Natural killer cell treated with Interleukin-12 subunit alpha and Interleukin-12 subunit beta and Interleukin-15 and Interleukin-18, amount 100 ng/mL, for 72 hours (primary cell): ENCODE measurements at places on chromosomes 13 and 19. TPM values are rescaled to one million over a fixed set of nuclear protein-coding genes. Genes with fewer than 3 reads are reported as not detected.

Gene EXOSC5
- total RNA-seq, result 31.5 TPM

Gene WASF3
- not detected for total RNA-seq

Gene HCST
- total RNA-seq, result 154 TPM

Gene CCL25
- total RNA-seq, result not detected

Gene VPS36
- 34.1 TPM for total RNA-seq

Gene CGB5
- not detected for total RNA-seq

Gene LILRB5
- not detected for total RNA-seq

Gene ATP1A3
- total RNA-seq, result 2.0 TPM

DNA sequence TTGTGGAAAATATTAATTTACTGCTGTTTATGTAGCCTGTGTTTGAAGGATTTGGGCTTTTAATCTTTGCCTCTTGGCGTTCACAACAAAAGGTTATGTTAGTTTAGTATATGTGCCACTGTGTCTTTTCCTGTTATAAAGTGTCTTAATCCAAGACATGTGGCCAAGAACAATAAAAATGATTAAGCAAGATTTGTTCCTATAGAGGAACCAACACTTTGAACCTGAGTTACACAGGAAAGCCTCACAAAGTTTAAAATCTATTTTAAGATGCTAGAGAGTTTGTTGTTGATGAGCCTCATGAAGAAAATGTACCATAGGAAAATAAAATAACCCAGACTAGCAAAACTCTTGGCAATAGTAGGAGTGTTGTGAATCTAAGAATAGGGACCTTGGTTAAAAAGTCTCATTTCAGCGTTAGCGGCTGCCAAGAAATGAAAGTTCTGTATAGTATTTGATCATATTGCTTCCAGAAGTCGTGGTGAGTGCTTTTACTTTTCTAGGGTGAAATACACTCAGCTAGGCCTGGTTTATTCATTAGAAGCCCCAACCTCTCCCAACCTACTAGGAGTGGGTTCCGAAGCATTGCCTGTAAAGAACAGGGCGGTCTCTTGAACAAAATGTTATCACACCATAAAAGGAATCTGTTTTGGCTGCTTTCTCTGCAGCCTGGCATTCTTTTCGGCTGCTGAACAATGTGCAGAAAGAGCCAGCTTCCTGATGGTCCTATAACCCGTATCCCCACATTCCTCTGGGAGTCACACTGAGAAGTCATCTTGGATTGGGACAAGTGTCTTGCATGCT is 102.6 kb downstream of the LRCH1 start:
- H3K36me3 ChIP-seq, result no peaks in the 10 kb centered on the region
- no peak for DNase-seq
- peak overlapping the region; percentile 9 for H3K4me3 ChIP-seq
- H3K4me1 ChIP-seq, result peaks cover 18% of the 10 kb centered on the region

DNA sequence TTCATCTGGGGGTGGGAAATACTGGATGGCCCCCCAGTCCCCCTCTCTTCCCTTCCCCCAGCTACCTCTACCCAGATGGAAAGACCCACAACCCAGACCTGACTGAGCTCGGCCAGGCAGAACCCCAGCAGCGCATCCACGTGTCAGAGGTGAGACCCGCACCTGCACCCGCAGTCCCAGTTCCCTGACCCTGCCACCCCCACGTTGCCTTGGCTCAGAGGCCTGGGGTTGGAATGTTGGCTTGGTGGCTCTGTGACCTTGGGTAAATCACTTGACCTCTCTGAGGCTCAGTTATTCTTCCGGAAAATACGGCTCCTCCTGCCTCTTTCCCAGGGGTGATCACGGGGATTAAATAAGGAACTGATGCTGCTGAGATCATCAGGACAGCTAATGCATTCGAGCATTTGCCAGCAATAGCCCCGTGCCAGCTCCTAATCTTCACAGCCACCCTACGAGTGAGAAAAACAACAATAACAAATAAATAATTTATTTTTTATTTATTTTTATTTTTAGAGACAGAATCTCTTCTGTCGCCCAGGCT is 12.3 kb downstream of the CBLC start:
- H3K27ac ChIP-seq, result no peak overlapping the region
- H3K27me3 ChIP-seq, result no peaks in the 10 kb centered on the region
- DNase-seq, result no peak
- H3K36me3 ChIP-seq, result no peaks in the 10 kb centered on the region

- peaks cover 12% of the 10 kb centered on the region for H3K36me3 ChIP-seq
- peaks cover 13% of the 10 kb centered on the region for H3K4me1 ChIP-seq
- peak overlapping the region; percentile 95 for H3K27ac ChIP-seq
- peak overlapping the region; percentile 94 for H3K4me3 ChIP-seq
- no peak for DNase-seq
Measured at GRCh38 chr19:14091813-14092462, 1.4 kb upstream of the SAMD1 start.

DNA sequence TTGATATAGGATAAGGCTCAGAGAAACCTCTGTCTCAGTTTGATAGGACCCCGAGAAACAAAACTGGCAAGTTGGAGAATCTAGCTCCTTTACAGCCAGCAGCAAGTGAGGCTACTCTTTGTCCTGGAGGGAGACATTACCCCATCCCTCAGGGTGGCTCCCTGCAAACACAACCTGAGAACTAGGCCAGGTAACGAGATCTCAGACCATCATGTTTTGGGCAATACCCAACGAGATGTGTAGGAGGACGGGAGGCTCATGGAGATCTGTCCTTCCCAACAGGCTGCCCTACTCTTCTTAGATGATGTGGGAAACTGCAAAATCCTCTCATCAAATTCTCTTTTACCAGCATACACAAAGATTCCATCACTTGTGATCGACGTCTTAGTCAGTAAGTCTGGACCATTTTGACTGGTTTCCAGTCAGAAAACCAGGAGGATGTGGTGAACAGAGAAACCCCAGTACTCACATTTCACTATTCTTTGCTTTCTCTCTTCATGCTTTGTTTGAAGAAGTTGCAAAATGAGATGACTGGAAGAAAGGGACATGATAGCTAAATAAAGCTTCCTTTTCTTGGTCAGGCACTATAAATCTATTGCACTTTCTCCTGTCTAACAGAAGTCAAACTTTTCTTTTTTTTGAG is 6.0 kb upstream of the CTU1 start:
- H3K27me3 ChIP-seq, result no peaks in the 10 kb centered on the region
- peaks cover 35% of the 10 kb centered on the region for H3K4me1 ChIP-seq
- DNase-seq, result peak; percentile 41
- H3K27ac ChIP-seq, result peak overlapping the region; percentile 48
- peak overlapping the region; percentile 16 for H3K4me3 ChIP-seq
- no peaks in the 10 kb centered on the region for H3K36me3 ChIP-seq

DNA sequence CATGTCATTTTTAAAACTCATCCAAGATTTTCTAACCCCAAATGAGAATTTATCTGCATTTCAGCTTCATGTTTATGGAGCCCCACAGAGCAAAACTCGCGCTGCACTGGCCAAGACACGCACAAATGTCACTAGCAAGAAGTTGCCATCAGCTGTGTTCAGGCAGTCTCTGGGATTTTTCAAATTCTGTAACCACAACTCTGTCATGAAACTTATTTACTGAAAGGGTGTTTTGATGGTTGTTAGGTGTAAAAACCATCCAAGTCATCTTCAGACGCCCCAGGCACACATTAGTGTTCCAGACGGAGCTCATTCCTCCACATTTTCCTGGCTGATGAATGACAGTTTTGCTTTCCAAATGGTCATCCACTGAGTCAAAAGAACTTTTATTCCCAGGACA is 63.4 kb downstream of the SLC7A1 start:
- H3K4me3 ChIP-seq, result no peak overlapping the region
- peaks cover 26% of the 10 kb centered on the region for H3K4me1 ChIP-seq
- H3K27ac ChIP-seq, result no peak overlapping the region
- peaks cover 19% of the 10 kb centered on the region for H3K36me3 ChIP-seq
- no peaks in the 10 kb centered on the region for H3K27me3 ChIP-seq

DNA sequence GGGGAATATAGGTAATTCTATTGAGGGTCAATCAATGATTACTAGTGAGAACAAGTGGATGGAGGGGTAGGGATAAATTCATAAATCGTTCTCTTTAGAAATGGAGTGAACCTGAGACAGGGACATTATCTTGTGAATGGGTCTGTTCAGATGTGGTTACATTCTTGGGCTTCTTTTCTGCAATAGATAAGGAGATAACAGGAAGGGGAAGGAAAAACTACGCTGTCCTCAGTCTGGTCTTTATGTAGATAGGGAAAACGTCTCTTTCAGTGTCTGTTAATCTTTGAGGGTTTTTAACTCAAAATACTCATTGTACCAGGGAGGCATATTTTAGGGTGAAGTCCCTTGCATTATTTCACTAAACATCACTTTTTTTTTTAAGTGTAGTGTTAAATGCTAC is 266.7 kb upstream of the MAB21L1 start:
- H3K4me1 ChIP-seq, result no peaks in the 10 kb centered on the region
- H3K27ac ChIP-seq, result no peak overlapping the region
- no peaks in the 10 kb centered on the region for H3K36me3 ChIP-seq
- H3K4me3 ChIP-seq, result no peak overlapping the region

GRCh38 chr19:38900202-38900629 is 447 bp downstream of the NFKBIB start:
- peaks cover 17% of the 10 kb centered on the region for H3K36me3 ChIP-seq
- H3K27ac ChIP-seq, result peak overlapping the region; percentile 94
- no peak for DNase-seq

- H3K4me3 ChIP-seq, result no peak overlapping the region
- no peak for DNase-seq
- H3K27me3 ChIP-seq, result peaks cover 10% of the 10 kb centered on the region
- no peaks in the 10 kb centered on the region for H3K36me3 ChIP-seq
- no peaks in the 10 kb centered on the region for H3K4me1 ChIP-seq
- no peak overlapping the region for H3K27ac ChIP-seq
Measured at GRCh38 chr13:99828123-99828522, 143.4 kb downstream of the ZIC5 start.

GRCh38 chr19:18975869-18976268 is 34.9 kb upstream of the HOMER3 start:
- no peak overlapping the region for H3K27ac ChIP-seq
- no peaks in the 10 kb centered on the region for H3K36me3 ChIP-seq
- peaks cover 5% of the 10 kb centered on the region for H3K4me1 ChIP-seq
- no peak for DNase-seq

- H3K4me3 ChIP-seq, result no peak overlapping the region
- peaks cover 17% of the 10 kb centered on the region for H3K4me1 ChIP-seq
- DNase-seq, result no peak
Measured at GRCh38 chr19:54392105-54392504, 23.2 kb upstream of the TTYH1 start.

- H3K4me1 ChIP-seq, result no peaks in the 10 kb centered on the region
- peaks cover 4% of the 10 kb centered on the region for H3K36me3 ChIP-seq
- no peak overlapping the region for H3K27ac ChIP-seq
- peaks cover 24% of the 10 kb centered on the region for H3K27me3 ChIP-seq
Measured at GRCh38 chr19:2590630-2591399, 111.7 kb downstream of the GNG7 start.

DNA sequence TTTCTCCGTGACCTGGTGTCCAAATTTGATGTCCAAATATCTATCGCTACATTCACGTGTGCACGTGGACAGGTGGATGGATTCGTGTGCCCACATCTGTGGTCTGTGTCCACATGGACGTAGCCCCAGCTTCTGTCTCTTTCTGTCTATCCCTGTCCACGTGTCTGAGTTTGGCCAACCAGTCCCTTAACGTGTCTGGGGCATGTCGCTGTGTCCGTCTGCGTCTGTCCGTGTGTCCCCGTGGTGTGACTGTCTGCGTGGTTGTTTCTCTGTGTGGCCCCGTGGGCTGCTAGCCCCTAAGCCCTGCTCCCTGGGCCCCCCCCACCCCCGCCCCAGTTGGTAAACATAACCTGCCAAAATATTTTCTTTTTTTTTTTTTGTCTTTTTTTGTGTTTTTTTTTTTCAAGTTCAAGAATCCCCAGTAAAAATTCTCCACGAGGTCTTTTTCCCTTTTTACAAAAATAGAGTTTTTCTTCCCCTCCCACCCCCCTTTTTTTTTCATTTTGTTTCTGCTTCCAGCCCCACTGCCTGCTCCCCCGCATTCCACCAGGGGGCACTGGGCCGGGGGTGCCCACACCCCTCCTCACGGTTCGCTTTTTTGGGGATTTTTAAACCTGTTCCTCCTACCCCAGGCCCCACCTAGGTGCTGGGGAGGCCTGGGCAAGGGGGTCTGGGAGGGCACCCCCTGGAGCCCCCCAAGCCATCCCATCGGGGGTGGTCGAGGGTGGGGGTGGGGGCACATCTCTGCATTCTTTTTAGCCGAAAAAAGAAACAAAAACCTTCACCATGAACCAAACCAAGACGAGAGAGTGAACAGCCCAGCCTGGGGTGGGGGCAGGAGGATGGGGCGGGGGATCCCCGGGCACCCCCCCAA is 18.3 kb downstream of the PRKCSH start:
- no peaks in the 10 kb centered on the region for H3K27me3 ChIP-seq
- no peaks in the 10 kb centered on the region for H3K36me3 ChIP-seq
- H3K27ac ChIP-seq, result no peak overlapping the region
- H3K4me3 ChIP-seq, result no peak overlapping the region
- no peak for DNase-seq

DNA sequence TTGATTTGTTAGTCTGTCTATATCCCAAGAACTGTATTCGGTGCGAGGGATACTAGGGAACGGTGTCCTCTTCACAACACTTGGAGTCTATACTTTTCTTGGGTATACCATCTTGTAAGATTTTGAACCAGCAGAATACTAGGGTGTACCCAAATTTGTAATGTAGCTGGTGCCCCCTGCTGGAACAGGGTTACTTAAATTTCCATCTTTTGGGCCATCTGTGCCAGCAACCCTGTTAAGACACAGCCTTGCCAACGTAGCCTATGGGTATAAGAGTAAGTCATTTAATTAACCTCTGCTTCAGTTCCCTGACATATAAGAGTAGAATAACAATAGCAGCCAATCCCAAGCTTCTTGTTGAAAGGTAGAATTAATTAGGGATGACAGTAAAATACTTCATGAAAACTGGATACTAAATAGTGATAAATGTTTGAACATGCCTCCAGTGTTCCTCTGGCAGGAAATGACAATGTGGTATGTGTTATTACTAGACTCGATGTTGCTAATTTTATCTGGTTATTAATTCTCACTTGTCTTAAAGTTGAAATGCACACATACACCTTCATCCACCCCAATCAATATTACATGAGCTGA is 607.6 kb downstream of the FGF9 start:
- DNase-seq, result no peak
- H3K27ac ChIP-seq, result no peak overlapping the region
- H3K36me3 ChIP-seq, result no peaks in the 10 kb centered on the region
- no peaks in the 10 kb centered on the region for H3K4me1 ChIP-seq
- H3K4me3 ChIP-seq, result no peak overlapping the region

DNA sequence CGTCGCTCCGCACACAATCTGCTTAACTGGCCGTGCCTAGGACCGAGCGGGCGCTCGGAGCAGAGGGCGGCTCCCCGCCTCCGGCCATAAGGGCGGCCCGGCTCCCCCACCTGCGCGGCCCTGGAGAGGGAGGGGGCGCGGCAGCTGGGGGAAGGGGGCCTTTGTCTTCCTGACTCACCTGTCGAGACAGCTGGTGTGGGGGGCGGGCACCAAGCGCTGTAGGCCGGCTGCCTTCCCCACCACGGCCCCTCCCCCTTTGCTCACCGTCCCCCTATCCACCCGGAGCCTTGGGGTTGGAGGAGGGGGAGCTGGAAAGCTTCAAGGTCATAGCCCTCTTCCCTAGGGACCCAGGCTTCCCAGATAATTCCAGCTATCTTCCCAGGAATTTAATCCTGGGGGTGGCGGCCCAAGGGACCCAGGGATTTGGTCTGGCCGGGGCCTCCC is 1.2 kb downstream of the VASP start:
- DNase-seq, result peak; percentile 63
- H3K27ac ChIP-seq, result peak overlapping the region; percentile 91
- H3K4me1 ChIP-seq, result peaks cover 31% of the 10 kb centered on the region
- peaks cover 23% of the 10 kb centered on the region for H3K36me3 ChIP-seq
- H3K4me3 ChIP-seq, result peak overlapping the region; percentile 100
